Sciatic nerve (tissue), 2 donors: ENCODE measurements at places on chromosomes 2 and 18. TPM values are rescaled to one million over a fixed set of nuclear protein-coding genes. Genes with fewer than 3 reads are reported as not detected.

The MARCO gene
- total RNA-seq: 22.0 TPM

The ST8SIA5 gene
- 0.22 TPM for total RNA-seq

The CRYBA2 gene
- total RNA-seq: not detected

The QPCT gene
- 4.8 TPM for total RNA-seq

The WNT10A gene
- 0.94 TPM for total RNA-seq

The RGPD3 gene
- total RNA-seq: 0.22 TPM

The AGBL5 gene
- total RNA-seq: 16.3 TPM

The DNAJC5G gene
- not detected for total RNA-seq

The FSHR gene
- total RNA-seq: not detected

The PFN4 gene
- 1.5 TPM for total RNA-seq

The KLHL30 gene
- total RNA-seq: 1.1 TPM

The MRPL44 gene
- total RNA-seq: 14.5 TPM

The HOXD4 gene
- total RNA-seq: 6.8 TPM
